ENCODE measurements at places on chromosomes 2 and 18. TPM values are rescaled to one million over a fixed set of nuclear protein-coding genes. Genes with fewer than 3 reads are reported as not detected.

AQP12B gene
- polyA plus RNA-seq: not detected

RAD51AP2 gene
- 0.05 TPM for polyA plus RNA-seq

SAG gene
- not detected for polyA plus RNA-seq

DES gene
- polyA plus RNA-seq: 686 TPM

LYPD6 gene
- polyA plus RNA-seq: 0.51 TPM

RESP18 gene
- not detected for polyA plus RNA-seq

SERPINB2 gene
- polyA plus RNA-seq: 241 TPM

KRTCAP3 gene
- 21.0 TPM for polyA plus RNA-seq

TMEM169 gene
- 0.07 TPM for polyA plus RNA-seq

TEKT4 gene
- polyA plus RNA-seq: 0.10 TPM

DTNA gene
- polyA plus RNA-seq: 6.7 TPM

SNORC gene
- 2.4 TPM for polyA plus RNA-seq

SLC23A3 gene
- 3.4 TPM for polyA plus RNA-seq

TXNDC2 gene
- polyA plus RNA-seq: not detected

IL37 gene
- polyA plus RNA-seq: 0.12 TPM

SERPINB7 gene
- 0.94 TPM for polyA plus RNA-seq

CLEC4F gene
- polyA plus RNA-seq: 0.51 TPM

C2orf92 gene
- 14.3 TPM for polyA plus RNA-seq

CDK5R2 gene
- not detected for polyA plus RNA-seq

SLC16A14 gene
- polyA plus RNA-seq: 2.6 TPM

ZAP70 gene
- 3.9 TPM for polyA plus RNA-seq

GPR45 gene
- not detected for polyA plus RNA-seq

KATNAL2 gene
- 1.2 TPM for polyA plus RNA-seq

MAP3K19 gene
- not detected for polyA plus RNA-seq

RBM44 gene
- polyA plus RNA-seq: 0.24 TPM

ABCG8 gene
- not detected for polyA plus RNA-seq

TP53I3 gene
- polyA plus RNA-seq: 123 TPM

TFCP2L1 gene
- polyA plus RNA-seq: 4.3 TPM

RAMP1 gene
- 4.0 TPM for polyA plus RNA-seq

TEX44 gene
- polyA plus RNA-seq: not detected

Measured in esophagus (tissue), 2 donors.